CD4-positive, alpha-beta T cell treated with Interleukin-6 at 100 ng/mL for 8 hours (primary cell): ENCODE measurements at places on chromosomes 1 and 21.

DNA sequence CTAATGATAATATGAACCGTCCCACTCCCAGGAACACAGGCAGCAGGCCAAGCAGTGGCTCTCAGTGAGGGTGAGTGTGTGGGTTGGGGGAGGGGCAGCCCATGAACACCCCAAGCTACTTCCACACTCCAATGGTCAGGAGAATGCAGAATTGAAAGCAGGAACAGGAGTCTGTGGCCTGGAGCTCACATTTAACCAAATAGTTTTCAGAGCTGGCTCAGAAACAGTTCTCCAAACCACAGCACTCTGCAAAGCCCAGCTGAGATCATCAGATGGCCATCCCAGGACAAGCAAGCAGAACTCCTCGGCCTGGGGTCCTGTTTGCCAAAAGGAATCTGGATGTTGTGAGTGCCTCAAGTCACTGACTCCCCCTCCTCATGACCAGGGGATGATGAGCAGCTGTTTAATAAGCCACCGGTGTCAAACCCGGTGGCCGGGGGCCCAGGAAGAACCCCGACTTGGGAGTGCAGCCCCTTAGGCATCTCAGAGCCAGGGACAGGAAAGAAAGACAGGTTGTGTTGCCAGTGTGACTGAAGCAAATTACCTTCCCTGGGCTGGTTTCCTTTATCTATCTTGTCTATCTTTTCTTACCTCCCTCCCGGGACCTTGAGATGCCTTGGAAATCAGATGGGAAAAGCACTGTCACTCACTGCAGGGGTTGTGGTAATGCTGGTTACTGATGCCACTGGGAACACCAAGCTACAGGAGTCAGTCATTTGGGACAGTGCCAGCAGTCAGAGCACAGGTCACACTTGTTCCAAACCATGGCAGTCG lies 20.4 kb downstream of the DEGS1 start:
- no peak for DNase-seq

DNA sequence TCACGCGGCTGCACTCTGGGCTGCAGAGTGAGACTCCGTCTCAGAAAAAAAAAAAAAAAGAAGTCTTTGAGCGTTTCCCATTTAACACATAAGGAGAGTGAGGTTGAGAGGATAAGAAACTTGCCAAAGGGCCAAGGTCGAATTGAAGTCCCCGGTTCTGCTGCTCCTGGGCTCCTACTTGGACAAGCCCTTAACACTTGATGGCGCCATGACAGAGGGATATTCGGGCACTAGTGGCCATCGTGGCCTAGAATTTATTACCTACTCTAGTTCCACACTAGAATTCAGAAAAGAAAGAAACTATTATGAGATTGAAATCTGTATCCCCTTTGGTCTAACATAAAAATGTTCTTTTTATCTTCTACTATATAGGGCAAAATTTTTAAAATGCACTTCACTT lies 65.7 kb upstream of the NEK2 start:
- DNase-seq: no peak

DNA sequence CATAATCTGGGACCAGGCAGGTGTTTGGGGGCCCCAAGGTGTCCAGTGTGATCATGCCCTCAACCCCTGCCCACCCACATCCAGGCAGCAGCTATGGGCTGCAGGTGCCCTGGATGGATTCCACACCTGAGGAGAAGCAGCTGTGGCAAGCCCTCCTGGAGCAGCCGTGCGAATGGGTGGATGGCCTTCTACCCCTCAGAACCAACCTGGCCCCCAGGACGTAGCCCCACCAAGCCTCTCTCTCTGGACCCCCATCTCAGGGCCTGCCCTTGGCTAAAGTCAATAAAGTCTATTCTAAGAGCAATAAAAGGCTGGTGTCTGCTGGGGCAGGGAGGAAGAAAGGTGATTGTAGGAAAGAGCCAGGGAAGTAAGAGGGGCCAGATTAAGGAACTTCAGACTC lies 11.8 kb downstream of the SYTL1 start:
- DNase-seq: no peak

GRCh38 chr1:8239039-8239305 lies 78.9 kb upstream of the SLC45A1 start:
- DNase-seq: no peak

DNA sequence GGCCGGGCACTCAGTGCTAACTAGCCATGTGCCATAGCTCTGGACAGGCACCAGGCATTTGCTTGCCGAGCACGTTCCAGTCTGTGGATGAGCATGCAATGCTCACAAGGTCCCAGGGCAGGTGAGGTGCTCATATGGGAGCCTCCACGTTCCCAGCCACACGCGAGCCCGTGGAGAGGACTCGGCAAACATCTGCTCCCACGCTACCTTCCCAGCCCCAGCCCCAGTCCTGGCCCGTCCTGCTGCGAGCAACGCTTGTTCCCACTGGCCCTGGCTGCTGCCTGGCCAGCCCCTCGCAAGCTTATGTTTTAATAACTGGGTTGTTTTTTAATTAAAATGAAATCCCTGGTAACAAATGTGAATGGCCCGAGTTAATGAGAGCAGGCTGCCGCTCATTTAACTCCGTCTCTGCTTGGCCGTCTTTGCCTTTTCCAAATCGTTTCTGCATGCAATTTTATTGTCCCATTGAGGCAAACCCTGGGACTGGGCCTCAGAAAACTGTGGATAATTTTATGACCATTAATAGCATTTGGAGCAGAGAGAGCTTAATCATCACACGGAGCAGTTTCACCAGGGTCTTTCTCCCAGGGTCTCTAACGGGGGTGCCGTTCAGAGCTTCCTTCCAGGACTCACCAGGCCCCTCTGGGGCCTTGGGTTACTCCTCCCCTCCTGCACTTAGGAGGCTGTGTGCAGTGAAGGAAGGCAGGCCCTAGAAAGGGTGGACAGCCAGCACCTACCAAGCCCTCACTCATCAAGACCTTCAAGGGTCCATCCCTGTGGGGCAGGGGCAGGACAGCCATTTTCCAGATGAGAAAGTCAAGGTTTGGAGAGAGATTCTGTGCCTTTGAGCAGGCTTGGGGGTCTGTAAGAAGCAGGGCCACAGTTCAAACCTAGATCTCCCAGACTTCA lies 136.8 kb downstream of the GLIS1 start:
- DNase-seq: no peak

DNA sequence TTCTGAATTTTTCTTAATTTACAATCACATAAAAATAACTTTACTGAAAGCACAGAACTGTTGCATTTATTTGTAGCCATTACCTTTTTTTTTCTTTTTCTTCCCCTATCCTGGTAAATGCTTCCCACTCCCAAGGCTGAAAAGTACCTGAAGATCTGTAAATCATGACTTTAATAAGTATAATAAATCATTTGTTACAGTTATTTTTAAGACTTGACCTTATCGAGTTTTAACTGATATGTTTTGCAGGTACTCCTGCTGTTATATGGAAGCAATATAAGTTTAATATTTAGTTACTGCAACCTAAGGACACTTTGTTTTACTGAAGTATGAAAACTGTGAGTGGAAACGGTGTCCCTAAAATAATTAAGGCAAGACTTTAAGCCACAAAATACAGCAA lies 142.6 kb downstream of the TTLL7 start:
- DNase-seq: no peak

- no peak for DNase-seq
These were observed 25.3 kb downstream of the CNIH4 start for GRCh38 chr1:224381880-224382548.

DNA sequence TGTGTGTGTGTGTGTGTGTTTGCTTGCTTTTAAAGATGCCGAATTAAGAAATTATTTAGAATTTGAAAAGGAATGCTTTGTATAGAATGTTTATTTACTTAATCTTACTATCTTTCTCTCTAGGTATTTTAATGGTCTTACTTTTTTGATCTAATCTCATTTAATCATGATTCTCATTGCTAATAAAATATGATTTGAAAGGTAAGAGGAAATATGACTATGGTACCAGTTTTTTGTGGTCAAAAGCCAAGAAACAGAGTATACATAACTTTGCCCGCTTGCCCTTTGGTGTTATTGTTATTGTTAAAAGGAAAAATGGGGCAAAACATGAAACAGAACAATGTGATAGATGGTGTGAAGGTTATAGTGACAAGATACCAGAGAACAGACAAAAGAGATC lies 74.6 kb downstream of the RPS6KC1 start:
- DNase-seq: no peak

DNA sequence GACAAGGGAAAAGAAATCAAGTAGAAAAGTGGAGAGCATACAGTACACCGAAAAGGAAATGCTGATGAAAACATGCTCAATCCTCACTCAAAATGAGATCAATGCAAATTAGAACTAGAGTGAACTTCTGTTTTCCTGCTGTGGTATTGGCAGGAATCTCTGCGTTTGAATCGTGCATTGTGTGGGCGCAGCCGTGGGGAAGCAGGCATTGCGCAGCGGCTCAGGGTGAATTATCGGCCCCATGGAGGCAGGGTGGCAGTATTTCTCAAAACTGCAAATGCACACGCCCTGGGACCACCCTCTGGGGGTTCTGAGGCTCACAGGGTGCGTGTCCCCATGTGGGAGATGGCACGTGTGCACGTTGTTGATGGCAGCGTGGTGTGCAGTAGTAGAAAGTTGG lies 140.6 kb downstream of the PEX14 start:
- DNase-seq: no peak

GRCh38 chr1:53074313-53075154 lies 12.5 kb downstream of the PODN start:
- DNase-seq: no peak
